ENCODE measurements at places on chromosomes 6 and 20.

DNA sequence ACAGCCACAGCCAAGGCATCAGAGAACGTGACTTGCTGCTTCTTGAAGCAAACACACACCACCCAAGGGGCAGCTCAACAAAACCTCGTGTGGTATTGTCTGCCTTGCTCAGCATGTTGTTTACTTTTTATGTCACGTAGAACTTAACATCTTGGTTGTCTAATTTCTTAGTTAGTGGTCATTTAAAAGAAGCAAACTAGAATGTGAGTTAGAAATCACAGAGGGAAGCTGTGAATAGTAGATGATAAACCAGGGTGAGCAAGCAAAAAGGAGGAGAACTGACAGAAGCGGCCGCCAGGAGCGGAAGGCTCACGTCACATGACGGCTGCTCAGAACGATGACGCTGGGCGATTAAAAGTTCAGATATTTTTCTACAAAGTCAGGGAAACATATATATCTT, 51.5 kb upstream of the KIF25 start:
- DNase-seq = no peak

DNA sequence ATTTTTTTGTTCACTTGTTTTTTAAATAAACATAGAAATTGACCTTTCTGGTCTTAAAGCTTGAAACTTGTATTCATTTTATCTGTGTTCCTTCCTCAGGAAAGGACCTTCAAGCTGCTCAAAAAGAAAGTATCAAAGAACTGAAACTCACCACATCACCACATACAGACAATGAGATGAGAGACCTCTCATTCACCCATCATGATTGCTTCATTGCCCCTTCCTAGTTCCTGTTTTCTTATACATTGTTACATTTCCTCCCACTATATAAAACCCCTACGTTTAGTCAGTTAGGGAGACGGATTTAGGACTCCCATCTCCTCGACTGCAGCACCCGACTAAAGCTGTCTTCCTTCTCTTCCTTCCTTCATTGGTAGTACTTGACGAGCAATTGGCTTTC, 180.5 kb upstream of the OPRM1 start:
- no peak for DNase-seq

- no peak for DNase-seq
Observed at GRCh38 chr20:63321148-63321831, 28.3 kb downstream of the COL20A1 start.

DNA sequence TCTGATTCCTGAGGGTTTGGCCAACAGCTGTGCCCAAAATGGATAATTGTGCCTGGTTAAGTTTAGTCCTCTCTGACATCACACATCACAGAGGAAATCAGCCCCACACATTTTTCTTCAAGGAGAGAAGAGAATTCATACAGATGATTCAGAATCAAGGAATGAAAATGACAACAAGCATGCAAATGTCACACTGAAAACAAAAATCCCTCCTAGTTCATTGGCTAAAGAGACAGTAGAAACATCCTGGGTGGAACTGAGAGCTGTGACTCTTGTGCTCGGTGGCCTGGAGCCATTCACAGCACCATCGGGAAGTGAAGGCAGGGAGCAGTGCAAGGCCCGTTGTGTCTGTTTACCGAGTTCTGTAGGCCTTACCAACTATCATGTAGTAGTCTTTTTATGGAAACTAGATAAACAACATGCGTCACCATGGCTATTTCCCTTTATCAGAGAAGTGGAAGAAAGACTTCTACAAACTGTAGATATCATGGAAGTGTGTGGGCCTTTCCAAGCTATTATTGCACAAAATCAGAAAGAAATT, 81.7 kb upstream of the TENT5A start:
- peak; percentile 34 for DNase-seq

DNA sequence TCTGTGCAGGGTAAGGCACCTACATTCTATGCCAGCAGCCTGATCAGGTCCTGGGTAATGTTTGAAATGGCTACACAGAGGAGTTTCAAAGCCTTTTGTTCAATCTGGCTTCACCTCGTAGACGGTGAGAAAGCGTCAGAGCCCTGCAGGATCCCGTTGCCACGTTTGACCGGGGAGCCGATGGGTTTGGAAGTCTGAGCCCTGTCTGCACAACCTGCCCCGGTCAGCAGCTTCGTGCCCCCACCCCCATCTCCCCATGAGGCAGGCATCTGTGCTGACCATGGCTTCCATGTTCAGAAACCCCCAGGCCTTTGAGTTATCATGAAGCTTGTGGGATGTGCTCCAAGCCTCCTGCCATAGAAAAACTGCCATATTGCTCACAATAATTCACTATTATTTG, 63.9 kb downstream of the PTPN1 start:
- no peak for DNase-seq

GRCh38 chr6:10453596-10453995, 38.7 kb upstream of the TFAP2A start:
- no peak for DNase-seq

GRCh38 chr6:108946695-108947094, 98.5 kb downstream of the ARMC2 start:
- no peak for DNase-seq

DNA sequence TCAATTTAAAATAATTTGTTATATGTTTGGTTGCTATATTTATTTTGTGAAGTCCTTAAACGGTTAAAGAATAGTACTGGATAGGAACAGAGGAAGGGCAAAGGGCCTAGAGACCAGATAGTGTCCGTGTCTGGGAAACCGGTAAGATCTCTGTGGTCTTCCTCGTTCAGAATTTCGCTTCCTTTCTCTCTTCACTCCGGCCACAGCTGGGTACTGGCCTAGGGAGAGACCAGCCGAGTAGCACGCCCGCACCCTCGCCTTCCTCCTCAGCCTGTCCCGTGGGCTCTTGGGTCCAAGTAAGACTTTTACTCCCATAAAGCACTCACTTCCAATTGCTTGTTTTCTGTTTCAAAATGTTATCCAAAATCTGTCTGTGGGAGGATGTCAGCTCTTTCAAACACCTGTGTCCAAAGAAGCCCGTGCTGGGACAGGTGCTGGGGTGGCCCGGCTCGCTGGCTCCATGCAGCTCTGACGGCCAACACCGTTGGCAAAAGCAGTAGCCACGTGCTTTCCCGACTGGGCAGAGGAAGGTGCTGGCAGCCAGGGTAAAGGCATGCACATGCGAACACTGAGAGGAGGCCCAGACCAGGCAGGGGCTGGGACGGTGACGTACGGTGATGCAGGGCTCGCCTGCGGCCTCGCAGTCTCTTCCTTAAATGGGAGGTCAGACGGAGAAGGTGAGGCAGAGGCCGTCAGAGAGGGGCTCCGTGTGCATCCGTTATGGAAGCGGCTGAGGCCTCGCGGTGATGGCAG, 112.2 kb downstream of the IRF4 start:
- no peak for DNase-seq

DNA sequence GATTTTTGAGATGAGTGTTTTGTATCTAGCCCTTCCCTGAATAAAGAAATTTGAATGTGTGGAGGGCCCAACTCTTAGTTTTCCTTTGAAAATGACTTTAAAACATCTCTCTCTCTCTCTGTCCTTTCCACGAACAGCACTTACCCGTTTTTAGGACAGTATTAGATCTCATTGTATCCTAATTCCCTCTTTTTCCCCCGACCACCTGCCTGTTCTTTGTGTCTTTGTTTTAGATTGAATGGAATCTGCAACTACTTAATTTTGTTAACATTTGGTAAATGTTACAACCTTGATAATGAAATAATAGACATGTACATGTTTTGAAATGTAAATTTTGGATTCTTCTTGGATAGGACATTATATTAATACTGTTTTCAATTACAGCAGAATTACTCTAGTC, 3.1 kb downstream of the DSP start:
- DNase-seq = no peak

DNA sequence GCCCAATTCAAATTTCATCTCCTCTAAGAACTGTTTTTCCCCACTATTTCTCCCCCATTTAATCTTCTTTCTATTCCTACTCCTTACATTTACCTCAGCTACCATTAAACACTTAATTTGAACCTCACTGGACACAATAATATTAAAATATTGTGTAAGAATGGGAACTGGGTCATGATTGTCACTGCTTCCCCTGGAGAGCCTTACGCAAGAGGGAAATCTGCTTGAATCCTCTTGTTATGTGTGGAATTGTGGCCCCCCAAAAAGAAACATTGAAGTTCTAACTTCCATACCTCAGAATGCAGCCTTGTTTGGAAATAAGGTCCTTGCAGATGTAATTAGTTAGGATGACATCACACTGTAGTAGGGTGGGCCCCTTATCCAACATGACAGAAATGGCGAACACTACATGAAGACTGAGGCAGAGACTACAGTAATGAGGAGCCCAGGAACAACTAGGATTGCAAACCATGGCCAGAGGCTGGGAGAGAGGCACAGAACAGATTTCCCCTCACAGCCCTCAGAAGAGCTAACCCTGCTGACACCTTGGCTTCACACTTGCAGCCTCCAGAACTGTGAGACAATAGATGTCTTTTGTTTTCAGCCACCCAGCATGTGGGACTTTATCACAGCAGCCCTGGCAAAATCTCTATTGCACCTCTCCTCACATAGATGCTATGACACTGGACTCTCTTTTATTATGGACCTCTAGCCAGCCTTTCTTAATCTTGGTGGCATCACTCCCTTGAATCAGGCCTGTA, 29.9 kb downstream of the HIVEP2 start:
- DNase-seq = no peak
